ENCODE measurements at places on chromosomes 1 and 21. TPM values are rescaled to one million over a fixed set of nuclear protein-coding genes. Genes with fewer than 3 reads are reported as not detected.

TPTE gene
- not detected for total RNA-seq

TSPAN1 gene
- total RNA-seq = 0.22 TPM

DNA sequence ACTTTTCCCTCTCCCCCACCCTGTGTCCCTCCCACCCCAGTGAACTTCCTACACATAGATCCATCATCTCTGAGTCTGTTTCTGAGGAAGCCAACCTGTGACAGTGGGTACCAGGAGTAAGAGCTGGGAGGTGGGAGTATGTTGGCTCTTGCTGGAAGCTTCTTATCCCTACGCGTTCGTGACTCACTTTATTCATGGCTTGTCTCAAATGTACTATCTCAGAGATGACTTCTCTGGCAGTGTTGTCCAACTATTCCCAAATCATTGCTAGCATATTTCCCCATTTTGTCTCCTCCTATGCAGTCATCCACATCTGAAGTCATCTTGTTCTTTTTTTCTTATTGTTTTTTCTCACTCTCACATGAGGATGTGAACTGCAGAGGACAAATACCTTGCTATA, 88.0 kb downstream of the HIVEP3 start:
- DNase-seq = no peak

DNA sequence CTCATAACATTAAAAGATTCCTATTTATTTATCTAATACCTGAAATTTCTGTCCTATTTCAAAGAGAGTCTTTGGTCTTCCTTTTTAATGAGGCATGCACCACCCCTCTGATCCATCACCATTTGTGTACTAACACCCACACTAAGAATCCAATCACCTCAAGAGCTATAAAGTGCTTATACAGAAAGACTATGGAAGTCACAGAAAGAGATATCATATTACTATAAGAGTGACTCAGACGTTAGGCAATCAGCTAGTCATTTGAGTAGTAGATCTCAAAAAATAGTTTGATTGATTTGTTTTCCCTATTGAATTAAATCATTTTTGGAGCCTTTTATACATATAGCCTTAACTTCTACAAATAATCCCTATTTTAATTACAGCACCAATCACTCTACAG, 46.1 kb downstream of the NME7 start:
- DNase-seq = no peak

TCHH gene
- total RNA-seq = 0.20 TPM

GRCh38 chr1:64986903-64987871, 20.8 kb upstream of the JAK1 start:
- DNase-seq = no peak

INSRR gene
- not detected for total RNA-seq

AGO3 gene
- total RNA-seq = 5.0 TPM

HSPA6 gene
- total RNA-seq = 0.99 TPM

DNA sequence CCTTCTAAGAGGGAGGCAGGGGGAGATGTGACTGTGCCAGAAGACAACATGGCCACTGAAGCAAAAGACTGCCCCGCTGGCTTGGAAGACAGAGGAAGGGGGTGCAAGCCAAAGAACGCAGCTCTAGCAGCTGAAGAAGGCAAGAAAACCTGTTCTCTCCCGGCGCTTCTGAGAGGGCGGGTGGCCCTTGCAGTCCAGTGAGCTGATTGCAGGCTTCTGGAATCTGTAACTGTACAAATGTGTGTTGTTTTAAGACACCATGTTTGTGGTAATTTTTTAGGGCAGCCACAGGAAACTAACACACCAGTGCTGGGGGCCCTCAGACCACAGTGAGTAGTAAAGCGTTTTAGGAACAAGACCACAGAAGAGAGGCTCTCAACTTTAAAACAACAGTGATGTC, 47.0 kb downstream of the CD46 start:
- DNase-seq = no peak

- DNase-seq = no peak
Observed at GRCh38 chr1:45568421-45568820, 15.4 kb upstream of the NASP start.

- peak; percentile 91 for DNase-seq
Observed at GRCh38 chr1:58652651-58653184, 47.1 kb downstream of the MYSM1 start.

DNA sequence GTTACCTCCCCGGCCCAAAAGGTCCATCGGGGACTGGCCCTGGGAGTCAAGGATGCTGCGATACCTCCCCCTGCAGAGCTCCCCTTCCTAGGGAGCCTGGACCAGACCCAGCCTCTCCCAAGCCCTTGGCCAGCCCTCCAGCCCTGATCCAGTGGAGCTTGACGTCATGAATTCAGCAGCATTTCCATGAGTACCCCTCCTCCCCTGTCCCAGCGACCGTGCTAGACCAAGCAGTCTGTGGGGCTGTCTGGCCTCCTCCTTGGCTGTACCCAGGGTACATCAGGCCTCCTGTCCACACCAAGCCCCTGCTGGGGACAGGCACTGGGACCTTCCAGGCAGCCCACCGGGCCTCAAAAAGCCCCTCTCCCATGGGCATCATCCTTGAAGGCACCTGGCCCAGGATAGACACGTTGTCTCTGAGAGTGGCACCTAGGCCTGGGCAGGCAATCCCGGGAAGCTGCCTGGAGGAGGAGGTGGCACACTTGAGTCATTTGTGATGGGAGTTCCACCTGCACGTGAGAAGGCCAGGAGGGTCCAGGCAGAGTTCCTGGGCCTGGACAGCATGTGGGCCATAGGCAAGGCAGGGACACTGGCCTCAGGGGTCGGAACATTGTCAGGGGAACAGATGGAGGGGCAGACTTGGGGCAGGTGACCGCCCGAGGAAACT, 46.4 kb downstream of the WNT9A start:
- DNase-seq = no peak

DNA sequence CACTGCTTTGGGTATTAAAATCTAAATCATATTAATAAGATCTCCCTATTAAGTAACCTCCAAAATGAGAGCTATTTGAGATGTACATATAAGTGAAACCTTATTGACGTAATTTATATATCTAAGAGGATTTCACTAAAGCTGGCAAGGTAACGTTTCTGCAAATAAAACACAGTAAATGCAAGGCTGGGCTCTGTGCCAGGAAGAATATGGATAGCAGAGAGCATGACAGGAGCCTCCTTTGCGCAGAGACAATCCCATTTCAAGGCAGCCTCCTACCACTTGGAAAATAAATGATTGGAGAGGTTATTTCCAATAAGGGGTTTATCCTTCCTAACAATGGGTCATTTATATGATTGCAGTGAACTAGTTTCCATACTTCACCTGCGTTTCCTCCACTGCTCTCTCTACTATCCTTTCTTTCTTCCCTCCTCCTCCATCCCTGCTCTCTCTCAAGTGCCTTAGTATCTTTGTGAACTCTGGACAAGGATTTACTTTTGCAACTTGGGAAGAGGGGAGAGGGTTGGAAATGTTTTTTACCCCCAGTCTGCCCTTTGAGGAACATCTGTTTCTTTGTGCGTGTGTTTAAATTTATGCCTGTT, 3.0 kb upstream of the NFIA start:
- DNase-seq = no peak

ACBD6 gene
- 47.9 TPM for total RNA-seq

DNA sequence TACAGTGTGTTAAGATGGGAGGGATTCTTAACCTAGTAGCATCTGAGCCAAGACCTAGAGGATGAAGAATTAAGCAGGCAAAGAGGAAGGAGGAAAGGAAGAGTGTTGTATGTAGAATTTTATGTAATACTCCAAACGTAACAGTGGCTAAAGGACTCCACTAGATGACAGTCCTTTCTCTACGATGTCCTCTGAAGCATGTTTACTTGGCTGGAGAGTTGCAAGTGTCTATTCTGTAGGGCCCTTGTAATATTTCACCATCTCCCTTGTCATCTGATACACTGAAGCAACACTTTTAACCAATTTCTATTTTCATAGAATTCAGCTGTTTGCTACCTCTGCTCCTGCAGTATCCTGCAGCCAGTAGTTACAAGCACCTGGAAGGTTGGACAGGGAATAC, 2.2 kb upstream of the YBX1 start:
- no peak for DNase-seq

DNA sequence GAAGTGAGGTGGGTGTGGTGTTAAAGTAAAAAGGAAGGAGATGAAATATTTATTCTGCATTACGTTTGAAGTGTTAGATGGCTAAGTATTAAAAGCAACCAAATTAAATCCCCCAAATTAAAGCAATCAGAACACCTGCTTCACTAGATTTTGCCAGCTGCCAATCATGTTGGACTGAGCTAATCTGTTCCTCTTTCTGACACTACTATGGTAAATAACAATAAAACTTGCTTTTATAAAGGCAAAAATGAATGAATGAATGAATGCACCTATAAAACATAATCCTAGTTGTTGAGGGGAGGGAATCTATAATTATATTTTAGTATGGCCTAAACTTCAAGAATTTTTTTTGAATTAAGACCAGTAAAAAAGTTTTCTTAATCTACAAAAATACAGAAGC, 51.0 kb downstream of the RAB3GAP2 start:
- no peak for DNase-seq

- no peak for DNase-seq
Observed at GRCh38 chr1:212637902-212638301, 29.3 kb downstream of the ATF3 start.

DNA sequence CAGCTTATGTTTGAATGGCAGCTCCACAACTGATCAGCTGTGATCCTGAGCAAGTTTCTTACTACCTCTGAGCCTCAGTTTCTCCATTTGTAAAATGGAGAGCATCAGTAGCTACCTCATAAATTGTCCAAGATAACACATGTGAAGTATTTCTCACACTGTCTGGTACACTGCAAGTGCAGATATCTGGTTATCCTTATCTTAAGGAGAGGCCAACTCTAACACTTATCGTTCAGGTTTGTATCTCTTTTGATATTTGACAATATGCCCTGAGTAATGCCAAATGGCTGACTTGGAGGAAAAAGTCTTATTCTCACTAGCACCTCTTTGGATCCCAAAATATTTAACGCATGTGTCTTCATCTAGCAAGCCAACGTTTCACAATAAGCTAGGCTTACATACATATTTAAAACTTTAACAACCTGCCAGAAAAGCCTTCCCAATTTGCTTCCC, 2.7 kb downstream of the CSRP1 start:
- no peak for DNase-seq

- DNase-seq = no peak
Observed at GRCh38 chr1:35047188-35047858, 15.6 kb upstream of the ZMYM6 start.

GRCh38 chr1:21631944-21632887, 36.9 kb downstream of the RAP1GAP start:
- DNase-seq = no peak

GRCh38 chr1:21324368-21325141, 34.3 kb upstream of the ECE1 start:
- peak; percentile 85 for DNase-seq

- DNase-seq = peak; percentile 23
Observed at GRCh38 chr1:186325239-186325638, 49.8 kb downstream of the TPR start.

GRCh38 chr1:14737561-14738094, 139.1 kb downstream of the KAZN start:
- no peak for DNase-seq

GRCh38 chr1:185843986-185844385, 109.8 kb downstream of the HMCN1 start:
- DNase-seq = no peak

DNA sequence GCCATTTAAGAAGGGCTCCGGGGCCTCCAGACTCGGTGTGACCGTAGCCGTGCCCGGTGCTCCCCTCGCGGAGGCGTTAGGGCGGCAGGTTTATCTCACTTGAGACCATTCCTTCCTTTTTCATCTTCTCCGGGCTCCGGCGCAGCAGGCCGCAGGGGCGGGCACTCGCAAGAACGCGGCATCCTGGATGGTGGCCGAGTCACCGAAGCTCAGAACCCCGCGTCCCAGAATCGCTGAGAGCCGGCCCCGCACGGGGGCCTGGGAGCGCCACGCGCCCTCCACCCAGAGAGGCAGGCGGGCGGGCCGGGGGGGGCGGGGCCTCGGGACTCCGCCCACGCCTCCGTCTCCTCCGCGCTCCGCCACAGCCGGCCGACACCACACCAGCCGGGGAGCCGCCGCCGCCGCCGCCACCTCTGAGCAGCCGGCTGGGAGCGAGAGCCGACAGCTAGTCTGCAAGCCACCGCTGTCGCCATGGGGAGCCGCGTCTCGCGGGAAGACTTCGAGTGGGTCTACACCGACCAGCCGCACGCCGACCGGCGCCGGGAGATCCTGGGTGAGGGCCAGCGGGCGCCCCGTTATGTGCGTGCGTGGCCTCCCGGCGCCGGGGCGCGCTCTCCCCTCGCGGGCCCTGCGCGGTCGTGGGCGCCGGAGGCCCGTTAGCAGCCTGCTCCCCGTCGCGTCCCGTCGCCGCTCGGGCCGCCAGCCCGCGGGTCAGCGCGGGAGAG, at the start of gene DEGS1:
Gene DEGS1, plus strand, starts transcription at position 375 of the 725 bp plus-strand sequence. Its CDS starts 97 bp downstream, at position 472.
- peak; percentile 83 for DNase-seq

- DNase-seq = peak; percentile 58
Observed at GRCh38 chr1:224065455-224065854, 48.5 kb upstream of the FBXO28 start.

- DNase-seq = peak; percentile 84
Observed at GRCh38 chr1:61287734-61288133, 205.4 kb downstream of the NFIA start.

- no peak for DNase-seq
Observed at GRCh38 chr1:147264158-147264768, 21.8 kb downstream of the CHD1L start.

DNA sequence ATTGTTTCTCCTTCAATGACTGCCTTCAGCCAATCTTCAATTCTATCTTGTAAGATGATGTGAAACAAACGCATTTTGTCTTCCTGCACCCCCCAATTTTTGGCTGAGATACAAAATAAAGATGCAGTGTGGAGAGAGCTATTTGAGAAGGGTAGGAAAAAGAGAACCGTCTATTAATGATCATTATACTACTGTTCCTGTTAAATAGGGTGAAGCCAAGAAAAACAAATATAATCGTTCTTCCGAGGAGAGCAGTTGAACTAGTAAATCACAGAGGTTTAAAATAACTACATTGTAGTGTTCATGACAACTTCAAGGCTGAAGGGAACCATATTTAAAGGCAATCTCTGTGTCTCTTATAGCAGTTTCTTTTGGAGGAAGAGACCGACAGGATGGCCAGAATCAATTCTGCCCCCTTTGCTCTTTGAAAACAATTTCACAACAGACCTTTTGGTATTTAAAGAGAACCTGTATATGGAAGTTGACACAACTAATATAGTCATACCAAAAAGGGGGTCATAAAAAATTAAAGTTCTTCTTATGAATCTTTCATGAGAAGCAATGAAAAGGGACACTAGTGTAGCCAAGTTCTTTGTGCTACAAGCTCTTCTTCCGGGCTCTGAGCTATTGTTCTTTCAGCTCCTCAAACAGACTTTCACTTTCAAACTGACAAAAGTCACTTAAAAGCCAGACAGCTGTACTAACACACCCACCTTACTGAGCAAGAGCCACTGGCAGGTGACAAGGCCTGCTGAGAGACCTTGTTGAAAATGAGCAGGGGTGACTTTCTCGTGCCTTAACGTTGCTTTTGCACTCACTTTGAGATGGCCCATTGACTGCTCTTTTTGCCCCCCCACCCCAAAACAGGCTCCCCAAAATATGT, 30.9 kb downstream of the PROX1 start:
- DNase-seq = peak; percentile 2

DNA sequence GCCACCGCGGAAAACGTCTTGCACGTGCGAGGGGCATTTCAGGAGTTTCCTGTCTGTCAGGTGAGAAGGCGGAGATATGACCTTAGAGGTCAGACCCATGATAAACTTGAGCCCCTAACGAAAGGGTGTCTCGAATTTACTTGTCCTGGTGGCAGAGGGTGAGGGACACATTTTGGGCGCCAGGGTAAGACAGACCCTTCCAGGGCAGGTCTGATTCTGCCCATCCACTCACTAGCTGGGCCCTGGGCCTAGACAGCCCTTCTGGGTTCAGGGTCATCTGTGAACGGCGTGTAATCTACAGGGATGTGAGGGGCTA, 395 bp upstream of the CSRP1 start:
- DNase-seq = no peak

GRCh38 chr1:247387096-247387495, 28.9 kb upstream of the NLRP3 start:
- no peak for DNase-seq

HSD11B1 gene
- not detected for total RNA-seq
